ENCODE measurements at places on chromosomes 1 and 21. TPM values are rescaled to one million over a fixed set of nuclear protein-coding genes. Genes with fewer than 3 reads are reported as not detected.

- no peak overlapping the region for H3K27ac ChIP-seq
- no peaks in the 10 kb centered on the region for H3K27me3 ChIP-seq
- DNase-seq: no peak
- H3K4me3 ChIP-seq: no peak overlapping the region
These were observed 46.6 kb downstream of the NEK7 start for GRCh38 chr1:198203434-198203833.

DNA sequence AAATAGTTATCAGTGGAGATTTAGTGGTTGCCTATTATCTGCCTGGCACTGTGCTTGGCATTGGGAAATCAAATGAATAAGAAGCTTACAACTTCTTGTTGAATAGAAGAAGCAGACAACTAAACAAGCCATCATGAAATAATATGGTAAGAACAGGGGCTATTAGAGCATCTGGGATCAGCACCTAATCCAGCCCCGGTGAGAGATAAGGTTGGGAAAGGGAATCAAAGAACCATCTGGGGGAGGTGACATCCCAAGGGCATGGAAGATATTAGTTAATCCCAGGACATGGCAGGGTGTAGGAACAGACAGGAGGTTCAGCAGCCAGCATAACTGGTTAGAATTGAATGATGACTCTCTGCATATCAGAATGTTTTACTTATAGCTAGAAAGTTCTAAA, 36.3 kb upstream of the SUCO start:
- H3K4me3 ChIP-seq: no peak overlapping the region
- DNase-seq: no peak
- no peaks in the 10 kb centered on the region for H3K27me3 ChIP-seq
- no peak overlapping the region for H3K27ac ChIP-seq
- H3K36me3 ChIP-seq: no peaks in the 10 kb centered on the region
- peaks cover 10% of the 10 kb centered on the region for H3K4me1 ChIP-seq

RHBG gene
- not detected for total RNA-seq

GRCh38 chr21:38769191-38769780, 36.4 kb upstream of the ETS2 start:
- no peaks in the 10 kb centered on the region for H3K36me3 ChIP-seq
- H3K4me3 ChIP-seq: no peak overlapping the region
- H3K27me3 ChIP-seq: no peaks in the 10 kb centered on the region
- no peak for DNase-seq
- H3K27ac ChIP-seq: peak overlapping the region; percentile 18
- peaks cover 32% of the 10 kb centered on the region for H3K4me1 ChIP-seq

GRCh38 chr1:224427346-224427745, 7.3 kb downstream of the WDR26 start:
- H3K36me3 ChIP-seq: peaks cover 37% of the 10 kb centered on the region
- peaks cover 49% of the 10 kb centered on the region for H3K4me1 ChIP-seq
- H3K4me3 ChIP-seq: no peak overlapping the region
- no peaks in the 10 kb centered on the region for H3K27me3 ChIP-seq
- no peak overlapping the region for H3K27ac ChIP-seq

NES gene
- 16.0 TPM for total RNA-seq

- no peak overlapping the region for H3K4me3 ChIP-seq
- no peak overlapping the region for H3K27ac ChIP-seq
- H3K27me3 ChIP-seq: no peaks in the 10 kb centered on the region
- H3K36me3 ChIP-seq: no peaks in the 10 kb centered on the region
These were observed 27.7 kb downstream of the PIGP start for GRCh38 chr21:37045149-37045548.

DNA sequence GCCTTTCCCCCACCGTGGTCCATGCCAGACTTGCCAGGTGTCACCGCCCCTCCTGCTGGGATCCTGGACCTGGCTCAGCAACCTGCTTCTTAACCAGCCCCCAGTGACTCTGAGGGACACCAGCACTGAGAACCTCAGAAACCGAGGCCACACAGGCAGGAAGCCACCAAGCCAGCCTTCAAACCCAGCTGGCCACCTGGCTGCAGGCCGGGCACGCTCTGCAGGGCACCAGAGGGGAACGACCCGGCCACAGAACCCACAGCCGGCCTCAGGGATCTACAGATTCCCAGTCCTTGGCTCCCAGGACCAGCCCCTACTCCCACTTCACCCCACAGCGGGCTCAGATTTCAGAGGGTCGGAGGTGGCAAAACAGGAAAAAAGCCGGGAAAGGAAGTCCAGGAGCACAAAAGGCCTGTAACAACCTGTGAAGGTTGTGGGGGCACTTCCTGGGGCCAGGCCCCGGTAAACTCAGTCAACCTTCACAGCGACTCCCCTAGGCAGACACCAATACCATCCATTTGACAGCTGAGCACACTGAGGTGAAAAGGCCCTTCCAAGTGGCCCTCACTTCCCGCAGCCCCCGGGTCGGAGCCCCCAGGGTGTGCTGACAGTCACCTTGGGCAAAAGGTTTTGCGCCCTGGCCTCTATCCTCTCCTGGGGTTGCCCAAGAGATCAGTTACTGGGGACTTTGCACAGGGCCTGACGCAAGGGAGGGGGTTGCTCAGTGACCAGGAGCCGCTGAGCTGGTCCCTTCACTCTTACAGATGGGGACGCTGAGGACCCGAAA, 14.1 kb downstream of the RUNX3 start:
- H3K36me3 ChIP-seq: no peaks in the 10 kb centered on the region
- H3K4me3 ChIP-seq: no peak overlapping the region
- H3K27me3 ChIP-seq: no peaks in the 10 kb centered on the region
- peaks cover 9% of the 10 kb centered on the region for H3K4me1 ChIP-seq

DNA sequence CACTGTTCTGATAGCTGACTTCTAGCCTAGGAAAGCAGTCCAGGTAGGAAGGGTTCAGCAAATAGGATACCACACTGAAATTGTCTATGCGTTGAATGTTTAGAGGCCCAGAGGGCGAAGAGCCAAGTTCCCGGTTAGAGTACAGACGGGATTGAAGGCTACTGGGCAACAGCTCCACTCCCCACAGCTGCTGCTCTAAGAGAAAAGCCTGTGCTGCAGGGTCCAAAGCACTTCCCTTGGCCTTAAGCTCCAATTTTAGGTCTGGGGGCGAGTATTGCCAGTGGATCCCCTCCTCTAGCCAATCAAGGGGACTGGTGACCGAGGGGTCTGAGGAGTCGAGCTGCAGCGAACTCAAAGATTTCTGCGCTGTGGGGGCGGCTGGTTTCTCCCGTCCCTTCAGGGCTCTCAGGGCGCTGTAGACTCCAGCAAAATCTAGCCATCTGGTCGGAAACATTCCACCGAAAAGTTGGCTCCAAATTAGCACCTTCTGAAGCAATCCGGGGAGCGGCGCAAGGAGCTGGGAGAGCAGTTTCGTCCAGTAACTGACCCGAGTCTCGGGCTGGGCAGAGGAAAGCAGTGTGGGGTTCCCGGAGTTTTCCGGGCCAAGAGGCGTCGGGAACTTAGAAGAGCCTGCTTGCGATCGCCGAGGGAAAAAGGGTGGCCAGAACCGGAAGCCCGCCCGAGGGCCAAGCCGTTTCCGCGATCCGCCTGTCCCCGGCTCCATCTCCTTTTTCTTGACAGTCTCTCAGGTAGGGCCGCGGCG, 748 bp downstream of the PPP1R15B start:
- no peaks in the 10 kb centered on the region for H3K36me3 ChIP-seq
- peak overlapping the region; percentile 99 for H3K27ac ChIP-seq
- H3K4me3 ChIP-seq: peak overlapping the region; percentile 82

GRCh38 chr21:28280611-28281010, 712.1 kb downstream of the LTN1 start:
- H3K4me1 ChIP-seq: peaks cover 7% of the 10 kb centered on the region
- no peak overlapping the region for H3K27ac ChIP-seq
- H3K4me3 ChIP-seq: no peak overlapping the region
- no peaks in the 10 kb centered on the region for H3K36me3 ChIP-seq
- H3K27me3 ChIP-seq: no peaks in the 10 kb centered on the region
- DNase-seq: no peak

DNA sequence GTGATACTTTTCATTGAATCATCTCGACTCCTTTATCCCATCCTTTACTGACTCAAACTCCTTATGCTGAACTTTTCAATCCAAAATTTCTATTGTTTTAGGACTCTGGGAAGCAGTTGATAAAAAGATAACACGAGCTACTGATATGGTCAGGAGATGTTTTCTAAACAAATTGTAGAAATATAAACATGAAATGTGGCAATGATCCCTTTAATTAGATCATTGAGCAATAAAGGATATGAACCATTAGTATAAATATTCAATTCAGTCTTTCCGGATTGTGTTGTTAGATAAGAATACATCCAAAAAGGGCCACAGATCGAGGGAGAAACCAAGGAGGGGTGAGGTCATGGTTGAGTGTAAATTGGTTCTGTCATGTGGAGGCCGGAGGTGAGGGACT, 88.4 kb downstream of the NID1 start:
- no peak overlapping the region for H3K27ac ChIP-seq
- H3K4me3 ChIP-seq: no peak overlapping the region
- H3K36me3 ChIP-seq: peaks cover 5% of the 10 kb centered on the region
- DNase-seq: no peak

- H3K4me1 ChIP-seq: peaks cover 4% of the 10 kb centered on the region
- H3K4me3 ChIP-seq: no peak overlapping the region
- H3K27me3 ChIP-seq: no peaks in the 10 kb centered on the region
These were observed 15.3 kb downstream of the SMIM12 start for GRCh38 chr1:34844252-34844634.

DNA sequence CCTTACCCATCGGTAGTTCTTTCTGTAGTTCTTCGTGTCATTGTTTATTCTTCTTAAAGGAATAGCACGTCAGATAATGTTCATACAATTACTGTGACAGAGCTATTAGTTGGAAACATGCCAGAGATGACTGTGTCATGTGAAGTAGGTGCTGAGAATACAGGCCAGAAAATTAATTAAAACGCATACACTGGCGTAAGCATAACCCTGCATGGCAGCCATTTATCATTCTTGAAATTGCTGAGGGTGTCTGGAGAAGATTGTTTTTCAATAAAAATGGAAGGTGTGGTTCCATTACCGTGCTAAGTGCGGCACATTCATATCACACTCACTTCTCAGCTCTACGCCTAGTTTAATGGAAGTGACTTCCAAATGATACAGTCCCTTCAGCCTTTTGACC, 7.8 kb downstream of the ETS2 start:
- H3K4me3 ChIP-seq: no peak overlapping the region
- H3K4me1 ChIP-seq: peaks cover 44% of the 10 kb centered on the region
- H3K27me3 ChIP-seq: no peaks in the 10 kb centered on the region
- H3K36me3 ChIP-seq: peaks cover 84% of the 10 kb centered on the region

DNA sequence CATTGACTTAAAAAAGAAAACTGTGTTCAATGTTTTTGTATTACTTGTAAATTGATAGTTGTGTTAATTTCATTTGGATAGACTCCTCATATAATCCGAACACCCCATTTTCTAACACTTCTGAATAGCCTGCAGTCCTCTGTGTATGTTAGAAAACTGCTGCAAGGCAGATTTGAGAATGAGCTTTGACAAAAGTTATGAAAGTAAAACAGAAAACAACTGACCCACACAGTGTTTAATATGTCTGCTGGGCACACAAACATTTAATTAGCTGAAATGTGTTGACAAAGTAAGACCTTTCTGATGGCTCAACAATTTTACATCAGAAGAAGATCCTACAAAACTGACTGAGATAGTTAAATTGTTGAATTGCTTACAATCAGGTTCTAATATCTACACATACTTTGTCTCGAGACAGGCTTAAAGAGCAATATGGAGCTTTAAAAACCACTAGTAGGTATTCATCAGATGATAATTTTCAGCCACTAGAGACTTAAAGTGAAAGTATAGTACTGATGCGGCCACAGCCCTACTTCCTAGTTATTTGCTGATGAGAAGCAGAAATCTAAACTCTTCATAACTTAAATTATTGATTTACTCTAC, 40.0 kb upstream of the PRMT6 start:
- H3K4me3 ChIP-seq: no peak overlapping the region
- H3K36me3 ChIP-seq: no peaks in the 10 kb centered on the region
- no peak overlapping the region for H3K27ac ChIP-seq
- H3K4me1 ChIP-seq: no peaks in the 10 kb centered on the region
- no peaks in the 10 kb centered on the region for H3K27me3 ChIP-seq

DNA sequence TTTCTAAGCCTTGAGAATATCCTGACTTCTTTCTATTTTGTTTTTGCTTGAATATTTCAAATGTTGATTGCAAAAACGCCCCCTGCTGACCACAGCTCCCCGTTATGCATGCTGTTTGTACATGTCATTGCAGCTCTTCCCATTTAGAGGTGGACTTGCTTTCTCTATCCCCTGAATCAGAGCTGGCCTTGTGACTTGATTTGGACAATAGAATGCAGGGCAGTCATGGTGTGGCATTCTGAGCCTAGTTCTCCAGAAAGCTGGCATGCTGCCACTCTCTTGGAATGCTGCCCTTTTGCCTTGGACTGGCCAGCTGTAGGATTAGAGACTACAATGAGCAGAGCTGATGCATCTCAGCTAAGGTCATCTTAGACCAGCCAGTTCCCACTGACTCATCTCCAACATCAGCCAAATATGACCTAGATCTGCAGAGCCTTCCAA, 1561.5 kb downstream of the MRPL39 start:
- no peak for DNase-seq
- no peaks in the 10 kb centered on the region for H3K27me3 ChIP-seq
- no peak overlapping the region for H3K4me3 ChIP-seq
- H3K4me1 ChIP-seq: peaks cover 12% of the 10 kb centered on the region
- no peak overlapping the region for H3K27ac ChIP-seq
- no peaks in the 10 kb centered on the region for H3K36me3 ChIP-seq

DNA sequence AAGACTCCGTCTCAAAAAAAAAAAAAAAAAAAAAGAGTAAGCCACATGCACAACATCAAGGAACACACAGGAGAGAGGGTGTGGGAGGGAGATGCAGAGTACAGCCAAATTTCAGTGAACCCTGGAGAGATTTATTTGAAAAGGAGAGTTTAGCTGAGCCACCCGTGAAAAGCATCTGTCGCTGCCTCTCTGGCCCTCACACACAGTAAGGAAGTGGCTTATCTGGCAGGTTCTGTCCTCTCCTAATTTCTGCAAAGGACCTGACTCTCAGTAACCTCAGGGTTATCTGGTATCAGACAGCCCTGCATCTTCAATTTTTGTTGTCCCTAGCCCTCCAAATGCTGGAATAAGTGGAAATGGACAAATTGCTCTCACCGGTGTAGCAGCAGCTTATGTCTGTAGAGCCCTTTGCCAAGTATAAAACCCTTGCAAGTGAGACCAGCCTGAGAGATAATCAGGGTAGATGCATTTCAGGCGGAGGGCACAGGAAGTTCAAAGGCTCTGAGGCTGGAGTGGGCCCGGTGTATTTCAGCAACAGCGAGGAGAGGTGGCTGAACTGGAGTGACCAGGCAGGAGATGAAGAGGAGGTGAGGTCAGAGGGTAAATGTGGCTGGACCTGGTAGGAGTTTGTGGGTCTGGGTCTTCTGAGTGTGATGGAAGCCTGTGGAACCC, 16.7 kb upstream of the IL10RB start:
- no peaks in the 10 kb centered on the region for H3K27me3 ChIP-seq
- H3K36me3 ChIP-seq: no peaks in the 10 kb centered on the region
- H3K4me3 ChIP-seq: no peak overlapping the region

- H3K27ac ChIP-seq: peak overlapping the region; percentile 18
- H3K27me3 ChIP-seq: no peaks in the 10 kb centered on the region
- no peak for DNase-seq
- H3K4me1 ChIP-seq: peaks cover 7% of the 10 kb centered on the region
- no peak overlapping the region for H3K4me3 ChIP-seq
These were observed 37.8 kb downstream of the NID1 start for GRCh38 chr1:236027104-236027503.

- H3K27me3 ChIP-seq: no peaks in the 10 kb centered on the region
- H3K27ac ChIP-seq: peak overlapping the region; percentile 18
- no peaks in the 10 kb centered on the region for H3K36me3 ChIP-seq
- H3K4me3 ChIP-seq: no peak overlapping the region
These were observed 43.3 kb upstream of the KCNQ4 start for GRCh38 chr1:40740039-40740996.

- H3K4me3 ChIP-seq: no peak overlapping the region
- H3K27me3 ChIP-seq: no peaks in the 10 kb centered on the region
- no peak for DNase-seq
- H3K4me1 ChIP-seq: peaks cover 22% of the 10 kb centered on the region
These were observed 29.9 kb upstream of the SLC44A3 start for GRCh38 chr1:94790246-94790645.

Measured in vagina (tissue), 2 donors.